ENCODE measurements at places on chromosomes 13 and 19. TPM values are rescaled to one million over a fixed set of nuclear protein-coding genes. Genes with fewer than 3 reads are reported as not detected.
A peak's percentile ranks its signal among the peaks of the same experiment; 100 is the strongest.

DNA sequence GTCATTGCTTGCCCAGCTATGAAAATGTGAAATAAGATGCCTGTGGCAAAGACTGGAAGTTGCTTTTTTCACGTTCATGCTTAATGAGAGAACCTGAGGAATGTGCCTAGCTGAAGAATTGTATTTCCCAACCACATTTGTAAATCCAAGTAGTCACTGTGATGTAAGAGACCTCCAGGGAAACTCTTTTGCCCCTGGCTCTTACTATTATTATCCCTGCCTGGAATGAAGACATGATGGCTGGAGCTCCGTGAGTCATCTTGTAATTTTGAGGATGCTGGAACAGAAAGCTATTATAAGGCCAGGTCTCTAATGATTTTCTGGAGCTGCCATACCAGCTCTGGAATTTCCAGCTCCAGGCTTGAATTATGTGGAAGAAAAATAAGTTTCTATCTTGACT lies 894.3 kb downstream of the DIAPH3 start:
- no peak for DNase-seq
- no peaks in the 10 kb centered on the region for H3K27me3 ChIP-seq
- H3K36me3 ChIP-seq = no peaks in the 10 kb centered on the region
- no peak overlapping the region for H3K27ac ChIP-seq
- H3K4me1 ChIP-seq = no peaks in the 10 kb centered on the region

GRCh38 chr19:8391198-8392016 lies 1.2 kb downstream of the RAB11B start:
- H3K27ac ChIP-seq = peak overlapping the region; percentile 100
- H3K4me3 ChIP-seq = peak overlapping the region; percentile 100
- DNase-seq = no peak
- peaks cover 31% of the 10 kb centered on the region for H3K4me1 ChIP-seq

GRCh38 chr19:39515551-39516191 lies 732 bp downstream of the SELENOV start:
- peaks cover 18% of the 10 kb centered on the region for H3K4me1 ChIP-seq
- peak overlapping the region; percentile 40 for H3K4me3 ChIP-seq
- peaks cover 20% of the 10 kb centered on the region for H3K27me3 ChIP-seq
- H3K27ac ChIP-seq = no peak overlapping the region

DNA sequence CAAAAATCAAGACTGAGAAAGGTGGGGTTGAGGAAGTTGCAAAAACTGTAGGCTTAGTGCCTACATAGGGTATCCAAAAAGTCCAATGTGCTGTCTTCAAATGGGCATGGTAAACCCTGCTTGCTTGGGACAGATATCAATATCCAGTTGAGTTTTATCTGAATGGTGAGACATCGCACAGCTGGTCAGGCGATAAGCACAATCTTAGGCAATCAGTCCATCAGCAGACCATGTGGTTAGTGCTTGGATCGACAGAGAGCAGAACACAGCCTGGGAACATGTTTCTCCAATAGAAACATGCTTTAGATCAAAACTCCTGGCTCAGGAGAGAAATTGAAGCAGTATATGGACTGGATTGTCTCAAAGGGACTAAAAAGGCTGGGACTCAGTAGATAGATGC lies 151.3 kb upstream of the IPO5 start:
- DNase-seq = no peak
- H3K27me3 ChIP-seq = no peaks in the 10 kb centered on the region
- no peaks in the 10 kb centered on the region for H3K36me3 ChIP-seq
- no peak overlapping the region for H3K27ac ChIP-seq
- H3K4me3 ChIP-seq = no peak overlapping the region
- H3K4me1 ChIP-seq = peaks cover 11% of the 10 kb centered on the region

DNA sequence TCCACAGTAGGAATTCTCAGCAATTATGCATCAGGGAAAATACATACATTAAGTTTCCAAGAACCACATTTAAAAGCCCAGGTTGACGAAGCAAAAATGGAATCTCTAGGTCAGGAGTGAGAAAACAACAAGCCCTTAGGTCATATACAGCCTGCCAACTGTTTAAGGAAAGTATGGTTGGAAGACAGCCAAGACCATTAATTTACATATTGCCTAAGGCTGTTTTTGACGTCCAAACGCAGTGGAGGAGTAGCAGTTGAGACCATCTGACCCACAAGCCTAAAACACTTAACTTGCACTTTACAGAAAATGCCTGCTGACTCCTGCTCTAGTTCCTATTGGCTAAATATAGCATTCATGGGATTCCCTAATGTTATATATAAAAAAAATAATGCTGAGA lies 299.0 kb downstream of the ITGBL1 start:
- no peak overlapping the region for H3K4me3 ChIP-seq
- no peak for DNase-seq
- no peaks in the 10 kb centered on the region for H3K27me3 ChIP-seq
- no peak overlapping the region for H3K27ac ChIP-seq

DNA sequence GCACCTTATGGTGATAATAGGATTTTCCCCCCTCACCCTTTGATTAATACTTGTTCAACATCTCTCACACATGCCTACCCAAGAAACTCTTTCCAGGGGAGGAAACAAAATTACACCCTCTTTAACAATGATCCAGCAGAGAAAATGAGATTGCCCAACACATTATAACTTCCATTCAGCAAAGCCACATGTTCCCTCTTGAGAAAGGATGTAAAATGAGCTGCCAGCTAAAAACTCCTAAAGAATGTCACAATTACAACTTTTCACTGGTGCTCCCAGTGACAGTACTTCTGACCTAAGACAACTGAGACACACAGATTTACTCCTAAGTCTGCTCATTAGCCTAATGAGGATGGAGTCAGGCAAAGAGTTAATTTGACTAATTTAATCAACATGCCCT lies 621.4 kb downstream of the DIAPH3 start:
- DNase-seq = no peak
- no peak overlapping the region for H3K4me3 ChIP-seq
- no peaks in the 10 kb centered on the region for H3K36me3 ChIP-seq
- no peaks in the 10 kb centered on the region for H3K27me3 ChIP-seq

IGFL4 gene
- total RNA-seq = not detected

DNA sequence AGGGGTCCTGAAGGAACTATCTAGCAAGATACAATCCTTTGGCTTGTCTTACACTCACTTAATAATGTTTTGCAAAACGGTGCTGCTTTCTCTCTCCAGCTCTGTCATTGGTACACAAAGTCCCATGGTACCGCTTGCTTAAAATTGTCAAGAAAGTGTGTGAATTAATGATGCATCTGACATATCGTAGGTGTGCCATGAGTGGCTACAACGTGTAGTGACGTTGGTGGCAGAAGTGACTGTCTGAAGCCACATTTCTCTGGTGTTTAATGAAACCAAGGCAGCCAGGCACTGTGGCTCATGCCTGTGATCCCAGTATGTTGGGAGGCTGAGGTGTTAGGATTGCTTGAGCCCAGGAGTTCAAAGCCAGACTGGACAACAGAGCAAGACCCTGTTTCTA lies 2.6 kb downstream of the HSH2D start:
- H3K27me3 ChIP-seq = peaks cover 17% of the 10 kb centered on the region
- H3K36me3 ChIP-seq = no peaks in the 10 kb centered on the region
- no peak overlapping the region for H3K4me3 ChIP-seq
- H3K4me1 ChIP-seq = no peaks in the 10 kb centered on the region
- no peak overlapping the region for H3K27ac ChIP-seq
- no peak for DNase-seq

FAM216B gene
- not detected for total RNA-seq

NANOS3 gene
- not detected for total RNA-seq

GRCh38 chr13:25088562-25089221 lies 7.2 kb upstream of the PABPC3 start:
- H3K4me1 ChIP-seq = no peaks in the 10 kb centered on the region
- no peak for DNase-seq
- no peak overlapping the region for H3K27ac ChIP-seq

GRCh38 chr13:55887561-55887960 lies 1253.2 kb upstream of the PRR20A start:
- no peak overlapping the region for H3K4me3 ChIP-seq
- no peaks in the 10 kb centered on the region for H3K36me3 ChIP-seq
- H3K27ac ChIP-seq = no peak overlapping the region
- DNase-seq = no peak
- no peaks in the 10 kb centered on the region for H3K4me1 ChIP-seq

GRCh38 chr13:97938706-97939475 lies 14.6 kb upstream of the IPO5 start:
- no peak overlapping the region for H3K27ac ChIP-seq
- no peaks in the 10 kb centered on the region for H3K36me3 ChIP-seq
- no peak for DNase-seq
- H3K4me3 ChIP-seq = no peak overlapping the region

DNA sequence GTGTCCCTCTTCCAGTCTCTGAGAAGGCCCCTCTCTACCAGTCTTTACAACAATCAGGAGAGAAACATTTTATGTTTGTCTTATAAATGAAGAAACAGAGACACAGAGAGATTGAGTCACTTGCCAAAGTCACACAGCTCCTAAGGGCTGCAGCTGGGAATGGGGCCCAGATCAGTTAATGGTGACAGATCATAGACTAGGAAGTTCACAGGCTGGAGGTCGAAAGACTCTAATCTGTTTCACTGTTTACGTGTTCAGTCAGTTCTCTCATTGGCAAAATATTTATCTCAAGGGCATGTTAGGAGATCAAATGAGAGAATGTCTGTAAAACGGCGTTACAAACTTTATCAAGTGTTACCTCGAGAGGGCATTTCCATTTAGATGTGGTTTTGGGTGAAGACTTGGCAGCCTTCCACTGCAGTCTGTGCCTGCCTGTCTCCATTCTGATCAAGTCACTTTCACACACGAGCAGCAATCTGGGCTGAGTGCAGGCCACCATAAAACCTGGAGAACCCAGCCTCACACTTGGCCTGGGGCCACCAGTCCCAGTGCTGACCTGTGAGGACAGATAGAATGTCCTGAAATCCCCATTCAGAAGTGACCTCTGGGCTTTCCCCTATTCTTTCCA lies 65.1 kb downstream of the SIAH3 start:
- no peak overlapping the region for H3K4me3 ChIP-seq
- no peak for DNase-seq
- H3K4me1 ChIP-seq = peaks cover 12% of the 10 kb centered on the region
- no peaks in the 10 kb centered on the region for H3K36me3 ChIP-seq
- no peak overlapping the region for H3K27ac ChIP-seq

TMEM145 gene
- total RNA-seq = not detected

DNA sequence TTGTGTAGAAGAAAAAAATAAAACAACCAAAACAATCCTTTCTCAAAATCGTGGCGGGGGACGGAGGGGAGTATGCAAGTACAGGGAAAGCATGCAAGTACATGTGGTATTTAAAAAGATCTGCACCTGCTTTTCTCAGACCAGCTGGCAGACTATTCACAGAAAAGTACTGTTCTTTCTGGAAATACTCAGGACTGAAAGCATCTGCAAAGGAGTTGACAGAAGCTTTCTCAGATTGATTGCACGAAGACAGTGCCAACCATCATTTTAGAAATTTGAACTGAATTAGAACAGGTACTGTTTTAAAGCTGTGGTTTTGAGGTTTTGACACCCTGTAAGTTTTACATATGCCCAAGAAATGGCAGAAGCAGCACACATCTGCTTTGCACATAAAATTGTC lies 19.8 kb upstream of the PCDH8 start:
- DNase-seq = no peak
- H3K36me3 ChIP-seq = no peaks in the 10 kb centered on the region
- H3K4me3 ChIP-seq = no peak overlapping the region
- no peak overlapping the region for H3K27ac ChIP-seq
- peaks cover 13% of the 10 kb centered on the region for H3K27me3 ChIP-seq

FPR1 gene
- 6.2 TPM for total RNA-seq

Data from esophagus squamous epithelium (tissue), 5 donors.